Retinal pigment epithelial cell (primary cell): ENCODE measurements at places on chromosomes 11 and 22.

DNA sequence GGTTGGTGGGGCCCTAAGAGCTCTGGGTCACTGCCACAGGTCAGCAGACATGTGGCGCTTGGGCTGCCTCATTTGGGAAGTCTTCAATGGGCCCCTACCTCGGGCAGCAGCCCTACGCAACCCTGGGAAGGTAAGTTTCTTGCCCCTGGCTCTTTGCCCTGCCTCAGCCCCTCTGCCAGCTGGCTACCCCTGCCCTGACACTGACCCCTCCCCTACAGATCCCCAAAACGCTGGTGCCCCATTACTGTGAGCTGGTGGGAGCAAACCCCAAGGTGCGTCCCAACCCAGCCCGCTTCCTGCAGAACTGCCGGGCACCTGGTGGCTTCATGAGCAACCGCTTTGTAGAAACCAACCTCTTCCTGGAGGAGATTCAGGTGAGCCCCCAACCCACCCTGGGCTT, 1.9 kb downstream of the SCYL1 start:
- DNase-seq = no peak

DNA sequence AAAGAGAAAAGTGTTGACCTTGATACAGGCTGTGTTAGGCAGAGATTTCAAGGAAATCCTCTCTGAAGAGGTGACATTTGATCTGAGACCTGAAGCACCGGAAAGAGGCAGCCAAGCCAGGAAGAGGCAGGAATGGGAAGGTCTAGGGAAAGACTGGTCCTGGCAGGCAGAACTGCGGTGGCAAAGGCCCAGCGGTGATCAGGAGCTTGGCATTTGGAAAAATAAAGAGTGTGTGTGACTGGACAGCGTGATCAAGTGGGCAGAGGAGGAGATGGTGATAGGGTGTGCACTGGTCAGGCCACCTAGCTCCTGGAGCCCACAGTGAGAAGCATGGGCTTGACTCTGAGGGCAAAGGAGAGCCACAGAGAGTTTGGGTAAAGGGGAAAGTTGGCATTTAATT, 27.2 kb upstream of the GAB4 start:
- no peak for DNase-seq

DNA sequence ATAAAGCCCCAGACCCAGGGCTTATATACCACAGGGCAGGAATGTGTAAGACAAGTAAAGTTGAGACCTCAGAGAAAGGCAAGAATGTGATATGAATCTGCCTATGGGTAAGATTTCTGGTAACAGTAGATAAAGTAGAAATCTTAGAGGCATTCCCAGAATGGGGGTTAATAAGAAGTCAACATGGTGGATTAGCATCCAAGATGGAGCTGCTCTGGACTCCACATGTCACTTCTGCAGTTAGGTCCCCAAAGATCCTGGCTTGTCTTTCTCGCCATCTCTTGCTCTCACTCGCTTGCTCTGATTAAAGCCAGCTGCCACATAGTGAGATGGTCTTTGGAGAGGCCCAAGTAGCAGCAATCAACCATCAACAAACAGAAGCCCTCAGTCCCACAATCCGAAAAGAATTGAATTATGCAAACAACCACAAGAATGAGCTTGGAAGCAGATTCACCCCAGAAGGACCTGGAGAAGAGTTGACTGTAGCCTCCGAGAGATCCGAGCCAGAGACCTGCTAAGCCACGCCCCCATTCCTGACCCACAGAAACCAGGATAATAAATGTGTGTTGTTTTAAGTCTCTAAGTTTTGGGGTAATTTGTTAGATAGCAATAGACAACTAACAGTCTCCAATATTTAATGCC, 5.4 kb upstream of the C11orf86 start:
- no peak for DNase-seq

- no peak for DNase-seq
These were observed 9.2 kb downstream of the SIPA1 start for GRCh38 chr11:65646958-65647701.

GRCh38 chr22:48975316-48975741, 852.3 kb downstream of the BRD1 start:
- no peak for DNase-seq

GRCh38 chr22:19422440-19423301, 8.9 kb downstream of the HIRA start:
- no peak for DNase-seq

GRCh38 chr11:130087294-130087926, 17.7 kb downstream of the APLP2 start:
- DNase-seq = no peak

GRCh38 chr11:76823481-76824028, 37.2 kb upstream of the ACER3 start:
- peak; percentile 26 for DNase-seq

DNA sequence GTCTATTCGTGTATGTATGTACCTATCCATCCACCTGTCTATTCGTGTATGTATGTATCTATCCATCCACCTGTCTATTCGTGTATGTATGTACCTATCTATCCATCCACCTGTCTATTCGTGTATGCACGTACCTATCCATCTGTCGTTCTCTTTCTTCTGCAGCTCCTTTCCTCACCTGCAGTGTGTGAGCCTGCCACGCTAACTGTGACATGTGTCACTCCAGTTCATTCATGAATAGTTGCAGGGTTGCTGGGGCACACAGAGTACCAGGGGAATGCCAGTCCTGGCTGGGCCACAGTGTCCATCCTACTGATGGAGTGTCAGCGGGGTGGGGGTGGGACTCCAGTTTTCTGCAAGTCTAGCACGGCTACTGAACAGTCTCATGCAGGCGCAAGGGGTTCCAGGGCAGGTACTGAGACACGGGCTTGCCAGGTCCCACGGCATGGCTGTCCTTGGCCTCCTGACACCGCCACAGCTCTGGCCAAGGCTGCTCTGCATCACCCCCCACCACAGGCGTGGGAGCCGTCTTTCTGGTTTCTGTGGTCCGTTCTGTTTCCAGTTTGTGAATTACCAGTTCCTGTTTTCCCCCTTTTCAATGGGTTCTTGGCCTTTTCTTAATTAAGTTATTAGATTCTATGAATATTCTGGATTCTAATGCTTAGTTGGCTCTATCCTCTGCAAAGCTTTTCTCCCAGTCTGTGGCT, 88.8 kb upstream of the CLDN5 start:
- no peak for DNase-seq

DNA sequence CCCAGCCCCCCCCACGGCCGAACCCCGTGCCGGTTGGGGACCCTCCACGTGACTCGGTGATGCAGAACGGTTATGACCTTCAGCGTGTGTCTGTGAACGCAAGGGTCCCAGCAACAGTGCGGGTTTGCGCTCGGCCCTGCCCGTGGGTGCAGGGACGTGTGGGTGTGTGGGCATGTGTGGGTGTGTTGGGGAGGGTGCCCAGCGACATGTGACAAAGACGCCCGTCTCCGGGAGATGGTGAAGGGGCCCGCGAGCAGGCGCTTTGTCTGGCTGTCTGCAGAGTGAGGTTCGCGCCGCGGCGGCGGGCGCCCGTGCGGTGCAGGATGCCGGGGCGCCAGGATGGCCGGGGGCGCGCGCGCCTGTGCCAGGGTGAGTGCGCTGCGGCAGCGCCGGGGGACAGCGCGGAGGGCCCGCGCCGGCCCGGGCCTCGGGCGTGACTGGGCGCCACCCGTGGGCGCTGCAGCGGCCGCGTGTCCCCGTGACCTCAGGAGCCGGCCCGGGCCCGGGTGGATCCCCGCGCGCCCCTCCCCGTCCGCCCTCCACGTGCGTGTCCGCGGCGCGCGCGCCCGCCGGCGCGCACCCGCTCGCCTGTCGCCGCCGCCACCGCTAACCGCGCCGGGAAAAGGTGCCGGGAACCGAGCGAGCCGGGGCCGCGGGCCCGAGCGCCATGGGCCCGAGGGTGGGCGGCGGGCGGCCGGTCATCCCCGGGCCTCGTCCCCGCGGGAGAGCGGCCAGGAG, at the start of gene LRFN4:
LRFN4 (plus strand) TSS at position 569 of the 738 bp plus-strand sequence. CDS start 681 bp downstream, outside the sequence.
- no peak for DNase-seq

GRCh38 chr11:123841174-123841573, 35.0 kb upstream of the OR6M1 start:
- no peak for DNase-seq

GRCh38 chr22:30362651-30363281, 6.0 kb downstream of the CCDC157 start:
- DNase-seq = no peak

DNA sequence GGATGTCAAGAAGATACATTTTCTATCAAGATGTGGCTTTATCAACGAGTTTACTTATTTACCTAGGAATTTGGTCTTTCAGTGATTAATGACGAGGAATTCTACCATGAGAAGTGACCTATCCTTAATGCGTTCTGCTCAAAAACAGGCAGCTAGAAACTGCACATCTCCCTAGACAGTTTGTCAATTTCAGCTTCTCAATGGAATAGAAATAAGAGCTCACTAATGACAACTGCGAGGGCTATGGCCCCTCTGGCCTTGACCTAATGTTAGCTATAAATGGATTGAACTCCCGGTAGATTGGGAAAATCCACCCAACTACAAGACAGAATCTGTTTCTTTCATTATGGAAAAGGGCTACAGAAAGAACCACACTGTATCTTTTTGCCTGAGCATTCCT, 223.4 kb downstream of the CADM1 start:
- no peak for DNase-seq

DNA sequence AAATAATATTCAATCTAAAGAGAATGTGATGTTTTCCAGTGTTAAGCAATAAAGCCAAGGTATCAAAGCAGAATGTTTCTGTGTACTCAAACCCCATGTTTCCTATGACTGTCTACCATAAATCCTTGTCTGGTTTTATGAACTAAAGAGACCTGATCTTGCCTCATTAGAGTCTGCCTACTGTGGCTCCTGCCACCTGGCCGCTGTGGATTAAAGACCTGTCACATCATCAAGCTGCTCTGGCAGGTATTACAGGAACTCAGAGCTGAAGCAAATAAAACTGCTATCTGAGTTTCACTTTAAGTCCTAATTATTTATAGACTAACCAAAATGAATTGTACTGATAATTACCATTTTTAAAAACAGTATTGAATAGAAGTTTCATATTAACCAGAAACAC, 207.8 kb upstream of the CCDC90B start:
- no peak for DNase-seq

GRCh38 chr11:113296447-113297205, 17.8 kb upstream of the TTC12 start:
- DNase-seq = no peak

DNA sequence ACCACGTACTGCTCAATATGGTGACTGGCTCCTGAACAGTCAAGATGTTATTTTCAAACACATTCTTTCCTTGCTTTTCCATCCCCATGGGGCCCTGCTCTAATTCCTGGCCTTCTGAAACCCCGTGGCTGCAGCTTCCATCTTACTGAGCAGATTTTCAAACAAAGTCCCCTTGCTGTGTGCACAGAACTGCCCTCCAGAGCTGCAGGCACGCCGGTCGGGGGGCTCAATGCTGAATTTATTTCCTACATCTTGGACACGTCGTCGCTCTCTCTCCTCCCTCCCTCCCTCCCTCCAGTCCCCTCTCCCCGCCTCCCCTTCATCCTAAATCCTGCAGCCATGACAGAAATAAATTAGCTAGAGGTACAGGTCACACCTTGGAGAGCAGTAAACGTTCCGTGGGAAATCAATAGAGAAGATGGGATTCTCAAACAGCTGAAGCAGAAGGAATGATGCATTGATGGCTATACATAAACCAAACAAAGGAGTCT, 243.1 kb upstream of the BLID start:
- DNase-seq = no peak

DNA sequence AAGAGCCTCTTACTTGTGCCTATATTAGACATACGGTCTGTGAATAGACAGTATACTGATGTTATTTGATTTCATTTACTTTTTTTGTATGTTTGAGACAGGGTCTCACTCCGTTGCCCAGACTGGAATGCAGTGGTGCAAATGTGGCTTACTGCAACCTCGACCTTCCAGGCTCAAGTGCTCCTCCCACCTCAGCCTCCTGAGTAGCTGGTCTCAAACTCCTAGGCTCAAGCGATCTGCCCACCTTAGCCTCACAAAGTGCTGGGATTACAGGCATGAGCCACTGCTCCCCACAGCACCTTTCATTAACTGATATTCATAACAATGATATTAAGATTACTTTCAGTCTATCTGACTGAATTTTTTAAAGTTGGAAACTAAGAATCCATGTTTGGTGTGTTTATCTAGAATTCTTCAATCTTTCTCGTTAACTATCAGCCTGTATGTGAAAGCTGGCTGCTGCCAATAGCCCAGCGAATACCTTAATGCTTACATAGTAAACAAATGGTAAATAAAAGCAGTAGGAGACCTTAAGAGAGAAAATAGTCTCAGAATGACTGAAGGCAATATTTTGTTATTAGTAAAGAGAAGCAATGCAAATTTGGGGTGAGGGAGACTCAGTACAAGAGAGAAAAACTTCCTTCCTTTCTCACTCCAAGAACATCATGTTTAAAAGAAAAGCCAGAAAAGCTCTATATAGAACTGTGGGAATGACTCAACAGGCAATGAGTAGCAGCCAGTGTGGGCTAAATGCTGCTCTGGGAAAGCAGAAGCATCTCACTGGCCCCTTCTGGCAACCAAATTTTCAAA, 101.9 kb downstream of the MRTFA start:
- no peak for DNase-seq

DNA sequence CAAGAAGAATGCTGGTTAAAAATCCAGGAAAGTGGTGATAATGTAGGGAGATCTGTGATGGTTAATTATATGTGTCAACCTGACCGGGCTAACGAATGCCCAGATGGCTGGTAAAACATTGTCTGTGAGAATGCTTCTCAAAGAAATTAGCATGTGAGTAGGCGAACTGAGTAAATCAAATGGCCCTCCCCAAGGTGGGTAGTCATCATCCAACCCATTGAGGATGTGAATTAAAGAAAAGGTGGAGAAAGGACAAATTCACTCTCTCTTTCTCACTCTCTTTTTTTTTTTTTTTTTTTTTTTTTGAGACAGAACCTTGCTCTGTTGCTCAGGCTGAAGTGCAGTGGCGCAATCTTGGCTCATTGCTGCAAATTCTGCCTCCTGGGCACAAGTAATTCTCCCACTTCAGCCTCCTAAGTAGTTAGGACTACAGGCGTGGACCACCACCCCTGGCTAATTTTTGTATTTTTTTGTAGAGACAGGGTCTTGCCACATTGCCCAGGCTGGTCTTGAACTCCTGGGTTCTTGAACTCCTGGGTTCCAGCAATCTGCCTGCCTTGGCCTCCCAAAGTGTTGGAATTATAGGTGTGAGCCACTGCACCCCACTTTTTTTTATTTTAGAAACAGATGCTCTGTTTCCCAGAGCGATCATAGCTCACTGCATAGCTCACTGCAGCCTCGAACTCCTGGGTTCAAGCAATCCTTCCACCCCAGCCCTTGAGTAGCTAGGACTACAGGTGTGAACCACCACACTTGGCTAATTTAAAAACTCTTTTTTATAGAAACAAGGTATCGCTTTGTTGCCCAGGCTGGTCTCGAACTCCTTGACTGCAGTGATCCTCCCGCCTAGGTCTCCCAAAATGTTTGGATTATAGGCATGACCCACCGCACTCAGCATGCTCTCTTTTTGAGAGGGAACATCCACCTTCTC, 22.0 kb upstream of the P2RY6 start:
- no peak for DNase-seq

GRCh38 chr22:42364604-42365110, 67.5 kb downstream of the NFAM1 start:
- no peak for DNase-seq
